ENCODE measurements at places on chromosomes 7 and 10. TPM values are rescaled to one million over a fixed set of nuclear protein-coding genes. Genes with fewer than 3 reads are reported as not detected.

The AGAP9 gene
- total RNA-seq = 4.7 TPM

The PAPOLB gene
- total RNA-seq = not detected

The TWIST1 gene
- total RNA-seq = 19.3 TPM

- DNase-seq = no peak
Measured at GRCh38 chr7:55539380-55539779, 32.9 kb downstream of the VOPP1 start.

GRCh38 chr10:96255549-96256333, 15.6 kb downstream of the BLNK start:
- DNase-seq = no peak

DNA sequence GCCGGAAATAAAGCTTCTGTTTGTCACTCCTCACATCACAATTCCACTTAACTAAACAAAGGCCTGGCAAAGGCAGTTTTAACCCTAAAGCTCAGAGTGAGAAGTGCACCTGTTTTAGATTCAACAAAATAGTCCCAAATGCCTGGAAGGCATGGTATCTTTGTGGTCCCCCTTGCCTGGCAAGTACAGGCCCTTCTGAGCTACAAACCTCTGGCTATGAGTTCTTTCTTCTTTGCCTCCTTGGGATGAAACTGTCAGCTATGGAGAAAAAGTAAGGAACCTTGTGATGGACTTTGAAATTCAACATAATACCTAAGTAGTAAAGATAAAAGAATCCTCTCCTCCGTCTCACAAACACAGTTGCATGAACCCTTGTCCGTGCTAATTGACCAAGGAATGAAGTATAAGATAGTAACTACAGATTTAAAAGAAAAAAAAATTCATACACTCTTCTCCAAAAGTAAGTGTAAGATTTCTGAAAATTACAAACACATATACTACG, 244.5 kb upstream of the ETV1 start:
- DNase-seq = no peak

- no peak for DNase-seq
Measured at GRCh38 chr10:44988957-44989585, 10.5 kb upstream of the DEPP1 start.

All from fibroblast of villous mesenchyme (primary cell).